Daoy (cell line): ENCODE measurements at places on chromosomes 6 and 20.

GRCh38 chr6:7080311-7080710 is 27.4 kb upstream of the RREB1 start:
- DNase-seq, result no peak

DNA sequence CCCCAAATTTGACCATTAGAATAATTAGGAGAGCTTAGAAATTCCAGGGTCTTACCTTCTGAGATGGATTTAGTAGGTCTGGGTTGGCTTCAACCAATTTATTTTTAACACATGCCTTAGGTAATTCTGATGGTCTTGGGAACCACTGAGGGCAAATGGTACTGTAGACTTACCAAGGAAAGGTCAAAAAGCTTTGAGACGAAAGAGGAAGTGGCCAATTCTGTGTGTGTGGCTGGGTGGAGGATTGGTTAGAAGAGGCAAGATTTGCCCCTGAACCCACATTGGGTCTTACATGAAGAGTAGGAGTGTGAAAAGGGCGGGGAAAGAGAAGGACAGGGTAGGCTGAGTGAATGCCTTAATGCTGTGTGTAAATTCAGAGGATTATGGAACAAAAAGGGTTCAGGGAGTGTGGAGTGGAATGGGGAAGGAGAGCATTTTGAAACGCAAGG is 2.7 kb downstream of the ITCH start:
- DNase-seq, result no peak

GRCh38 chr20:18822832-18823231 is 9.2 kb downstream of the SCP2D1 start:
- DNase-seq, result no peak

DNA sequence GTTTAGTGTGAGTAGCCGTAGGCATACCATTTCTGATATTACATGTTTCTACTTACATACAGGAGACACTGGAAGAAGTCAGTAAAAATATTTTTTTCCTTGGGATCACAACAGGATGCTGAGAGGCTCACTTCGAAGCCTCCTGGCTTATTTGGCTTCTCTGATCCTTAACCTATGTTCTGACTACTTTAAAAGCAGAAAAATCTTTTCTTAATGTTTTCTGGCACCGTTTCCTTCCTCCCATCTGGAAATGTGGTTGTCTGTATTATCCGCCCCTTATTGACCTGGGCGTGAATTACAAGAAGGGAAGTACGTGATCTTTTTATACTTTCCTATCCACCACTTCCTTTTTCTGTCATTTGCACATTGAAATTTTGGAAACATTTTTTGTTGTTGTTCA is 379.6 kb downstream of the COL12A1 start:
- no peak for DNase-seq

DNA sequence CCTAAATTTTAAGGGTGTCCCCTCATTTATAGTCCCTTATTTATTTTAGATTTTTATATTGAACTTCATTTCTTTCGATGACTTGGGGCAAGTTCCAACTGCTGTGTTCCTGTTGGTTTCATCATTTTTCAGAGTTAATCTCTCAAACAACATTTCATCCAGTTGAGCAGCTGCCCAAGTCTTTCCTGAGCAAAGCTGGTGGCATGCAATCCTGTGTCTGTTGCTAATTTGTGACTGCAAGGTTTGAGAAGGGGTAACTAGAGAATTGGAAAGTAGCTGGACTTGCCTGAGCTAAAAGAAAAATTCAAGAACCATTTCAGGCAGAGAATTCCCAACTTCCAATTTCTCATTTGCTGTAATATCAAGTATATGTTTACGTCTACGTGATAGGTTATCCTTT is 881.5 kb upstream of the SLC35B3 start:
- DNase-seq, result no peak

DNA sequence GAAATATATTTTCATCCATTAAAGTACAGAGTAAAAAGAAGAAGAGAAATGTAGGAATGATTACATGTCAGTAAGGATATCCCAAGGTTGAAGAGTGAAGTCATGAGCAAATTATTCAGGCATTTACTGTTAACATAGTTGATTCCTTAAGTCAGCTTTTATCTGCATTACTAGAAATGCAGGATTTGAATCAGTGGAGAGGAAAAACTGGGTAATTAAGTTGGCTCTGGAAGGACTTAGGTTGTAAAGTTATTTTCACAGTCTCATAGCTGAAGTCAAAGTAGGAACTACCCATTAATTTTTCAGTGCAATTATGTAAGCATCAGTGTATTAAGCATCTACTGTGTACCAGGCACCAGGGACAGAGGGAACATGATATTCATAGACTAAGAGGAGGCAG is 7.8 kb downstream of the NAA20 start:
- DNase-seq, result no peak

DNA sequence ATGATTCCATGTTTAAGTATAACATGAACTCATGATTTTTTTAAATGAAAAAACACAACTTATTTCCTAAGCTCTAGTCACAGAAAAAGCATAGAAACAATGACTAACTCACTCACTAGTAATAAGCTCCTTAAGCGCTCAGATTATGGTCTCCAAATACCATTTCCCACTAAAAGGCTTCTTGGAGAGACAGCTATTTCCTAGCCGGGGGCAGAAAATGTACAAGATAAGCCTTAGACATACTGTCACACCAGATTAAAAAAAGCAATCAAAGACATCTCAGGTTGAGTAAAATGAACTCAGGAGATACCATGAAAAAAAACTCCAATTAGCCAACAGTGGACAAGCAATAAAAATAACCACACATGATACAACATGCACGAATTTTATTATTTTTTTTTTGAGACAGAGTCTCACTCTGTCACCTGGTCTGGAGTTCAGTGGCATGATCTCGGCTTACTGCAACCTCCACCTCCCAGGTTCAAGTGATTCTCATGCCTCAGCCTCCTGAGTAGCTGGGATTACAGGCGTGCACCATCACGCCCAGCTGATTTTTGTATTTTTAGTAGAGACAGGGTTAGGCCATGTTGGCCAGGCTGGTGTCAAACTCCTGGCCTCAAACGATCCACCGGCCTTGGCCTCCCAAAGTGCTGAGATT is 14.9 kb downstream of the SRPK1 start:
- DNase-seq, result no peak

DNA sequence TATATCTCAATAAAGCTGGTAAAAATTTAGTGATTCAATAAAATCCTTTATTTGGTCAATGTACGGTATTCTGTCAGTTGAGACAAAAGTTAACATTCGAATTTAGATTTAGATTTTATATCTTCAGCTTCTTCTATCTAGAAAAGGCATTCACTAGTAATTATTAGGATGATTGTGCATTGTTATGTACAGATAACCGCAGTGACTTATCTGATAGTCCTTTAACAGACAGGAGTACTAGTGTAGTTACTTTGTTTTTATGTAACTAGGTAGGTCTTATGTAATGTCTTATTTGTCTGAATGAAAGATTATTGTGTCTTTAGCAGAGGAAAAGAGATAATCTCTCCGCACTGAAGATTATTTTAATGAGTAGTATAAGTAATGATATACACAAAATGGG is 31.3 kb downstream of the TRIM27 start:
- no peak for DNase-seq

GRCh38 chr6:99064834-99065233 is 117.1 kb upstream of the FBXL4 start:
- peak; percentile 2 for DNase-seq

DNA sequence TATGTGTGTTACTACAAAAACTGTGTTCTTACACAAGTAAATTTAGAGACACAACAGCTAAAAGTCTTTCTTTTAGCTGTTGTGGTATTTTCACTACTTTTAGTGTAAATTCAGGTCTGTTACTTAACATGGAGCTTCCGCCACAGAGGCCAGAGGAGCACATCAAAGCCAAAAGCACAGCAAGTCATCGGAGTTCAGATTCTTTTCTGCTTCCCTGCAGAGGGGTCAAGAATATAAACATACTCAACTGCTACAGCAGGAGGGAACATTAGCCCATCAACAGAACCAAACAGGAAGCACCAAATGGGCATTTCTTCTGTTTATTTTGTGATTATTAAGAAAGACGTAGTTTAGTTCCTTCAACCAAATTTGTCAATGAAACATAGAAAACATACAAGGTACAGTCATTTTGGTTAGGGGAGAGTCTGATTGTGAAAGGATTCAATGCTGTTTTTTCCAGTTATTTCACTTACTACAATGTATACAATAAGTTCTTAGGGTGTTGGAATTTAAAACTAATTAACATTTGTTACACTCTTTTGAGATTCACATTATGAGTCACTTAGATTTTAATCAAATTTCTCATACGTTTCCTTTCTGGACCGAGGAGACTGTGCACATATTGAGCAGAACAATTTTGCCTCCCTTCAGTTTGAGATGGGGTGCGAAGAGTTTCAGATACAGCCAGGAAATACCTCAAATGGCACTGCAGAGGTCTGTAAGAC is 42.8 kb upstream of the DSE start:
- DNase-seq, result no peak

- no peak for DNase-seq
Observed at GRCh38 chr6:106906232-106906631, 68.3 kb downstream of the CD24 start.

GRCh38 chr20:56897318-56897957 is 268.3 kb downstream of the TFAP2C start:
- no peak for DNase-seq

DNA sequence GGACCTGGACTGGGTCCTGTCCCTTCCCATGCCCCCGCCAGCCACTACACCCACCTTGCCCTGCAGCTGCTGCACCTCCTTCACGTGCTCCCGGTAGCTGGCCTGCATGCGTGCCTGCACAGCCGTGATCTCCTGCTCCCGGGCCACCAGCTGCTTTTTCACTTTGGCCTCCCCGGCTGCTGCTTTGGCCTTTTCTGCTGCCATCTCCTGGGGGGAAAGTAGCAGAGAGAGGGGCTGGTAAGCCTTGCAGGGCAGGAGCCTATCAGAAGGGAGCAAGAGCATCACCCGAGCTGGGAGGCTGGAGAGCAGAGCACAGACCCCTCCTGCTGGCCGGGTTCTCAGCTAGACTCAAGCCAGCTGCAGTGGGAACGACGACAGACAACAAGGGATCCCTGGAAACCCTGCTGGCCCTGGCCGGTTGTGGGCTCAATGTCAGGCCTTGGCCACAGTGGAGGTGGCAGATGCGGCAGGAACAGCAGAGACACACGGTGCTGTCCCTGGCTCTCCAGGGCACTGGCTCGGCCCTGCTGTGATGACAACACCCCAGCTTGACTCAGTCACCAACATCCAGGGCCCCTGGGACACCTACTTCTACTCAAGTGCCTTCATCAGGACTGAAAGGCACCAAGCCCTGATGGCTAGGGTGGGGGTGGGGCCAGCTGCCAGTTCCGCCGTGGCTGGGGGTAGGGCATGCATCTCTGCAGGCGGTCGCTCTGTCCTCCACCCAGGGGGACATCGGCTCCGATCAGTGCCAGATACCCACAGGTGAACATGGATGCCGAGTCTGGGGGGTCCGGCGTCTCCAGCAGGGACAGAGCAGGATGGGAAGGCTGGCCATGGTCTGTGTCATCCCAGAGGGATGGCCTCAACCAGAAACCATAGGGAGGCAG is 45.3 kb downstream of the RRBP1 start:
- DNase-seq, result no peak

DNA sequence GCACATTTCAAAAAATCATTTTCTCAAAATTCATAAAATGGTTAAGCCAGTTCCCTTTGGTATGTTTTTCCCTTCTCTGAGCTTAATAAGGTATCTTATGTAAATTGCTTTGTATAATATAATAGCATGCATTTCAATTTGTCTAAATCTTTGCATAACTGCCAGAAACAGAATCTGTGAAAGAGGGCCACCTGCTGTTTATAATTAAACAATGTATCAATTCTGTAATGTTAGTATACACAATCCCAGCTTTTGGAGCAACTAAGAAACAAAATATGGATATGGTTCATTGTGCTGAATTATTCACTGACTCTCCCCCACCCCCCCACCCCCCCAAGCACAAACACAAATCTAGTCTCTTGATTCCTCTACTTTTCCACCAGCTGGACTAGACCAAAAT is 54.8 kb downstream of the GPX5 start:
- no peak for DNase-seq

DNA sequence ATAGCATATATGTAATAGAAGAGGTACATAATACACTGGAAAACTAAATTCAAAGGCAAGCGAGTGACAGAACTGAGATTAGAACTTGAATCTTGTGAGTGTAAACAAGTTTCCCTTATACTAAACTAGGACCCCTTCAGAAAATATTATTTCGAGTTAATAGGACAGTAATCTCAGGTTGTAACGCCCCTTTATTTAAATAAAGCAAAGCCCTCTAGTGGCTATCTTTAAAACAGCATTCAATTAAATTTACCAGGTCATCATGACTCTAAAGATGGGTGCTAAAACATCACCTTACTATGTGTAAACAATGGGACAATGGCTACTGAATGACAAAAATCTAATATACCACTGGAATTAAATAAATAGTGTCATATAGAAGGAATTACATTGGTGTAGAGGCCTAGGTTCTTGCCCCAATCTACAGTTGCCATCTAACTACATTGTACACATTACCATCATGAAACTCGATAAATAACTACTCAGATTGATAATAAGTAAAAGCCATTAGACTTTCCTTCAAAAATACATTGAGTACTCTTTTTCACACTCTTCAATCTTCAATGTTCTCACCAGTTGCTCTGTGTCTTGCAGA is 255.4 kb upstream of the IRAK1BP1 start:
- DNase-seq, result no peak

- DNase-seq, result peak; percentile 75
Observed at GRCh38 chr6:84074988-84075781, 41.6 kb downstream of the MRAP2 start.

DNA sequence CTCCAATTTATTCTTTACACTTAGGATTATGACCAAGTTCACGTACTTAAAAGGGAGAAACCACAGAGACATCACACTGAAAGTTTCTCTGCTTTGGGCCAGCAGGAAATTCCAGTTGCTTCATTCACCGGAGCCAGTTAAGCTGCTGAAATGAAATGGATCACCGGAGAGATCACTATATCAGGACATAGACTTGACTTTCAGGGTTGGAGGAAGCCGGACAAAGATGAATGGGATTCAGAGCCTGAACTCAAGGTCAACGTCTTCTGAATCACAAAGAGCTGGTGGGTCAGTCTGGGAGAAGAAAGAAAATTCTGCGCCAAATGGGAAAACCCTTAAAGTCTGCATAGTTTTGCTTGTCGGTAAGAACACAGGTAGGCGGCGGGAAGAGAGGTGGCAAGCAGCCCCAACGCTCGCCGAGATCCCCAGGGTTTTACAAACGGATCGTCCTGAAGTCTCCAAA is 81.9 kb upstream of the CCDC28A start:
- DNase-seq, result peak; percentile 56

GRCh38 chr6:16773362-16773761 is 12.1 kb upstream of the ATXN1 start:
- no peak for DNase-seq

GRCh38 chr6:128422871-128423270 is 97.5 kb downstream of the PTPRK start:
- no peak for DNase-seq

DNA sequence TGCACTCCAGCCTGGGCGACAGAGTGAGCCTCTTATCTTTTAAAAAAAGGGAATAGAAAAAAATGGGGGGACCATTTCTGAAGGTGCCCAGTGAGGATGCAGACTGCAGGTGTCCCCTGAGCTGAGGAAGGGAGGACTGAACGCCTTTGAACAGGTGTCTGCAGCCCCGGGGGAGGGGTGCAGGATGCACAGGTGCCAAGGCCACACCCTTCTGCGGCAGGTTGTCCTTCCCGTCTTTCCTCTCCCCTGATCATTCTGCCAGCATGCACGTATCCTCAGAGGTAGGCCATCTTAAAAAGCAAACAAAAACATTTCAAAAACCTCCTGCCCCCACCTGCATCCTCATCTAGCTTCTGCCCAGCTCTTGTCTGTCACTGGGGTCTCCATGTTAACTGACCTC is 101.3 kb downstream of the MTHFD1L start:
- DNase-seq, result no peak
